Stimulated activated CD4-positive, alpha-beta T cell treated with anti-CD3 and anti-CD28 coated beads, TNF-alpha, amount 100 ng/mL, for 1 hour (primary cell): ENCODE measurements at places on chromosomes 1 and 21.

GRCh38 chr1:156114101-156114918, at the start of gene LMNA:
Gene LMNA, plus strand, starts transcription at chr1:156114711. Its CDS starts 208 bp downstream, at chr1:156114919.
- peak; percentile 35 for DNase-seq

DNA sequence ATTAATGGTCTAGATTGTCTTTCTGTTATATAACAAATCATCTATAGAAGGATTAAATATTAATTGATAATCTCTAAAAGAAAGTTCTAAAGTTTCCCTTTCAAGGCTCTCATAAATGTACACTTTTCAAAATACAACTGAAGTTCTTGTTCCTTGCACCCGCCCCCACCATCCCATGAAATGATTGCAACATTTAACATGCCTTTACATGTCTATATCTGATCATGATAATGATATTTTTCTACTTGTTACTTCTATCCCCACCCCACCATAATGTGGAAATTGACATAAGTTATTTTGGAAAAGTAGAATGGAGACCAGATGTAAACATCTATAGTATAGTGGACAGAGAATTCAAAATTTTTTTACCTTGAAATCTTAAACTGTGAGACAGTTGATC, 186.6 kb downstream of the NTNG1 start:
- no peak for DNase-seq

DNA sequence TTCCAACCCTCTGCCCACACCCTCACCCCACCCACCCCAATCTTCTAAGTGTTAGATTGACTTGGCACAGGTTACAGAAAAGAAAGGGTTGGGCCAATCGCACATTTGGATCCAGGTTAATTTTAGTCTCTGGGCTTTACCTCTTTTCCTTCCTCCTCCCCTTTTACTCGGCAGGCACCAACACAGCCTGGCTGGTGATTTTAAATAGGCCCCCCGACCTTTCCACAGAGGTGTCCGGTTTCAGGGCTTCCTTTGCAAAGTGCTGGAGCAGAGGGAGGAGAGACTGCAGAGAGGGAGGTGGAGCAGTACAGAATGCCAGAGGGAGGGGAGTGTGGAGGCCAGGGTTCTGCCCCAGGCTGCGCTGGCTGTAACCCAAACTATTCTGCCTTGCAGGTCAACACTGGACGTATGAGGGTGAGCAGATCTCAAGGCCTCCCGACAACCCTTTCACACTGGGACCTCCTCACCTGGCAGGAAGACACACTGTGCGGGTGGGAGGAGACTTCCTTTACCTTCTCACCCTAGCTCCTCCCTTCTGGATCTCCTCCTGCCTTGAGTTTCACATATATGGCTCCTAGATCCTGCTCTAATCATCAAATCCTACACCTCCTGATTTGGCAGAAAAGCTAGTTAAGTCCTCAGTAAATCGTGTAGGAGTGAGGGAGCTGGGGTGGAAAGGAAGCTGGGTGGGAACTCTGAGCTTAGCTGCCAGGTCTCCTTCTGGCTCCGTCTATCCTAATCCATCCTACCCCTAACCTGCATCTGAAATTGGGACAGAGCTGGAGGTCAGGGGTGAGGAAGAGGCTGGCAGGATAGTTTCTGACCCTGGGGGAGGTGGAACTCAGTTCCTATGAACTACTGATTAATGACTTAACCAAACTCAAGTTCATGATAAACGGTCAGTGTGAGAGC, 2.4 kb downstream of the CA14 start:
- DNase-seq, result no peak

DNA sequence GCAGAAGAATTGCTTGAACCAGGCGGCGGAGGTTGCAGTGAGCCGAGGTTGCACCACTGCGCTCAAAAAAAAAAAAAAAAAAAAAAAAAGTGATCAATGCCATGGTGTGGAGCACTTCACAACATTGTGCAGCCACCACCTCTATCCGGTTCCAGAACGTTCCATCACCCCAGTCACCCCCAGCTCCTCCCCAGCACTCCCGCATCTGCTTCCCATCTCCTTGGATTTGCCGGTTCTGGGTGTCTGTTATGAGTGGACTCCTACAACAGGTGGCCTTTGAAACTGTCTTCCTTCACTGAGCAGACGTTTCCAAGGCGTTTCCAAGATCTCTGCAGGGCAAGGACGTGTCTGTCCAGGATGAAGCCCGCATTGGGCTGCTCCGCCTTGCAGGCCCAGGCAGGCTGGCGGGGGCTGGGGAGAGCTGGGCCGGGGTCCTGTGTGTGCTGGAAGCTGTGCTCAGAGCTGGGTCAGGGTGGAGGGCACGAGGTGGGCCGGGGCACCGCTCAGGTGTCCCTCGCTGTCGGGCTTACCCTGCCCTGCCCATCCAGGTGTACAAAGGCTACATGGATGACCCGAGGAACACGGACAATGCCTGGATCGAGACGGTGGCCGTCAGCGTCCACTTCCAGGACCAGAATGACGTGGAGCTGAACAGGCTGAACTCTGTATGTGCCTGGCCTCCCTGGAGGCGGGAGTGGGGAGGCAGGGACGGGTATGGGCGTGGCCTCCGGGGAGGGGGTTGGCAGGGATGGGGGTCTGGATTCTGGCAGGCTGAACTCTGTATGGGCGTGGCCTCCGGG, 14.9 kb upstream of the LRRC3 start:
- DNase-seq, result no peak

- DNase-seq, result no peak
These were observed 295.4 kb upstream of the ESRRG start for GRCh38 chr1:217018648-217019047.
